SIG-M5 (cell line): ENCODE measurements at places on chromosomes 4 and X.

DNA sequence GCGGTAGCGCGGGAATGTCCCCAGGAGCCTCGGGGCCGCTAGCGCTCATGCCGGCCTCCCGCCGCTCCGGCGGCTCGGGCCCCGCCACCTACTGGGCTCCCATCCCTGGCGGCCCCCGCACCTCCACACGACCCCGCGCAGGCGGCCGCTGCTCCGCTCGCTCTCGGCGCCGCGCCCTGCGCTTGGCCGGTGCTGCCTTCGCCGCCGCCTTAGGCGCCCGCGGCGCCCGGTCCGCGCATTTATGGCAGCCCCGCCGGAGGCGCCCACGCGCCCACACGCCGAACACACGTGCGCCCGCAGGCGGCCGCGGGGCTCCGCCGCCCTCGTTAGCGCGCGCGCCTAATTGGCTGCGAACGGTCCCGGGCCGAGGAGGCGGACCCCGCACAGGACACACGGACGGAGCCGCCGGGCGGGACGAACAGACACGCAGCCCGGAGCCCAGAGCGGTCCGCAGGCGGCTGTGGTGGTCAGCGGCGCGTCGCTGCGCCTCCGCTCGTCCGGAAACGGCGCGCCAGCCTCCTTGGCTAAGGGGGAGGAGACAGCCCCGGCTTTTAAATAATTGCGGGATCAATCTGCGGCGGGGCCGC, at the start of gene NKX1-1:
NKX1-1 (minus strand) TSS at position 49 of the 587 bp plus-strand sequence; CDS start at position 49, 0 bp downstream.
- DNase-seq: no peak

DNA sequence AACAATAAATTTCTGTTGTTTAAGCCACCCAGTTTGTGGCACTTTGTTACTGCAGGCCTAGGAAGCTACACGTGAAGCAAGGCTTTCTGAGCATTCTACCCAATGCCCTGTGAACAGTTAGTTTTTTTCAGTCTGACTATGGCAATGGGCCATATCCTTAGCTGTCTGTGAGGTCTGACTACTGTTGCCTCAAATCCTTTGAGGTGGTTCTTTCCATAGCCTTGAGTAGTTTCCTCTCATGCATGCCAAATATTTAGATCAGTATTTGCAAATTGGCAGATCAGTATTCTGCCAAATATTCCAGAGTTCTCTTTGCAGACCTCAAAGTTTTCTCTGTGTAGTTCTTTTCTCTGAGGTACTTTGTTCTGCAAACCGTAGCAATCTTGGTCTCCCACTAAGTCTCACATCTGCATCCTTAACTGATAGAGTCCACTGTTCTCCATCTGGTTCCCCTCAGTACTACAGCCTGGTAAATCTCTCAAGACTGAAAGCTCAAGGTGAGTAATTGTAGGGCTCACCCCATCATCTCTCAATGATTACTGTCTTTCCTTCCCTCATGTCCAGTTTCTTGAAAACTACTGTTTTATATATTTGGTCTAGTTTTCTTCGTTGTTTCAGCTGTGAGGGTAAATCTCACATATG, 984.9 kb upstream of the INTU start:
- no peak for DNase-seq

DNA sequence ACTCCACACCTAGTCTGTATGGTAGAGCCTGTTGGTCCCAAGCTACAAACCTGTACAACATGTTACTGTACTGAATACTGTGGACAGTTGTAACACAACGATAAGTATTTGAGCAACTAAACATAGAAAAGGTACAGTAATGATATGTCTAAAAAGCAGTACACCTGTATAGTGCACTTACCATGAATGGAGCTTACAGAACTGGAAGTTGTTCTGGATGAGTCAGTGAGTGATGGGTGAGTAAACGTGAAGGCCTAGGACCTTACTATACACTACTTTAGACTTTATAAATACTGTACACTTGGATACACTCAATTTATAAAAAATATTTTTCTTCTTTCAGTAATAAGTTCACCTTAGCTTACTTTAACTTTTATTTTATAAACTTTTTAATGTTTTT, 104.0 kb downstream of the TMA16 start:
- DNase-seq: no peak

DNA sequence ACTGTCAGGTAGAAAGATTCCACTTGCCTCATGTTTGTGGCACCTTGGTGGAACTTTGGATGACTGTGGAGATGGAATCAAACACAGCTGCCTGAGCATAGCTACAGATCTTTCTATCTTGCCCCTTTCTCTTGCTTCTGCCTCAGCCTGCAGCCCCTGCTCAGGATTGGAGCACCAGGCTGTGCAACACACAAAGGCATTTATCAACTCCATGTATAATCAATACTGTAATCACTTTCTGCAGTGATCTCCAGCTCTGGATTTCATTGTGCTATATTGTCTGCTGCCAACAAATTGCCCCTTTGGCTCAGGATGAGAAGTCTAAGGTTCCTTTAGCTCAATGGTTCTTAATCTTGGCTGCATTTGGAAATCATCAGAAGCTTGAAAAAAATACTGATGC, 86.3 kb upstream of the PRPS1 start:
- no peak for DNase-seq

GRCh38 chrX:112513154-112513553, 166.6 kb downstream of the LHFPL1 start:
- no peak for DNase-seq

DNA sequence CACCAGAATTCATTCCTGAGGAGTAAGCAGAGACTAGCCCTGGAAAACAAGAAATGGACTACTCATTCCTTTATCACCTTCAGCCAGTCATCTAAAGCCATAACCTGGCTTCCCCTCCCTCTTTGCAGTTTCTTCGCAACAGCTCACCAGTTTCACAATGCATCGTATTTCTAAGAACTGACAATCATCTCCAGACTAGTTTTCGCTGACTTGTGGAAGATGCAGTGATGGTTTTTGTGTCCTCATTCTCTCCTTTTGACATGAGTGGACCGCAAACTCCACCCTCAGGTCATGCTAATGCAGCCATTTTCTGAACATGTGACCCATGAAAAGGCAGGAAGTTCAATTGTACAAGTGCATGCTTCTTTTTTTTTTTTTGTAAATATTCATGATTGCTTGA, 1203.5 kb downstream of the PCDH7 start:
- no peak for DNase-seq

DNA sequence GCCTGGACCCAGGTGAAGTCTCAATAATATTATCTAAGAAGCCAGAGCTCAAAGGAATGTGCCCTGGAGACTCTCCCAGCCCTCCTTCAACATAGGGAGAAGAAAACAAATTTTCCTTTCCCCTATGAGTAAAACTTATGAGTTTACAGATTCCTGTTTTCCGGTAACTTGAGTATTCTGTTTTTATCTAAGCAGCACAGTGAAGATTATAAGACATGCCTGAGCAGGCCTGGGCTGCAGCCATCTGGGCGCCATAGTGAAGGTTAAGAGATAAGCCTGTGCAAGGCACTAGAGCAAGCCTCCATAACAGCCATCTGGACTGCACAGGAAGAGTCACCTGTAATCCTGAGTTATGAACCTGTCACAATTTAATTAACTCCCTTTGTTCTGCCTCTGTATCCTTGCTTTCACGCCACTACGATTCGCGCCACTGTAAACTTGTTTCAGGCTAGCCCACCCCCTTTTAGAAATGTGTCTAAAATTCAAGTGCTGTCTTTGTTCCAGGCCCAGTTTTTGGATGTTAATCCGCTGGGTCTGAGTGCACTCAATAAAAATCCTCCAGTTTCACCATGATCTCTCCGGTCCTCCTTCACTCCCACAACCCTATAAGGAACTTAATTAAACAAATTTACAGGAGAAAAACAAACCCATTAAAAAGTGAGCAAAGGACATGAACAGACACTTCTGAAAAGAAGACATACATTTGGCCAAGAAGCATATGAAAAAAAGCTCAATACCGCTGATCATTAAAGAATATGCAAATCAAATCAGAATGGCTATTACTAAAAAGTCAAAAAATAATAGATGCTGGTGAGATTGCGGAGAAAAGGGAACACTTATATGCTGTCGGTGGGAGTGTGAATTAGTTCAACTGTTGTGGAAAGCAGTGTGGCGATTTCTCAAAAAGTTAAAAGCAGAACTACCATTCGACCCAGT, 189.5 kb downstream of the APBB2 start:
- no peak for DNase-seq

- DNase-seq: no peak
These were observed 1673.6 kb downstream of the PCDH7 start for GRCh38 chr4:32393806-32394205.

GRCh38 chr4:148052448-148052847, 320.6 kb downstream of the ARHGAP10 start:
- DNase-seq: no peak

GRCh38 chrX:155262970-155263754, 1.1 kb downstream of the RAB39B start:
- DNase-seq: no peak

DNA sequence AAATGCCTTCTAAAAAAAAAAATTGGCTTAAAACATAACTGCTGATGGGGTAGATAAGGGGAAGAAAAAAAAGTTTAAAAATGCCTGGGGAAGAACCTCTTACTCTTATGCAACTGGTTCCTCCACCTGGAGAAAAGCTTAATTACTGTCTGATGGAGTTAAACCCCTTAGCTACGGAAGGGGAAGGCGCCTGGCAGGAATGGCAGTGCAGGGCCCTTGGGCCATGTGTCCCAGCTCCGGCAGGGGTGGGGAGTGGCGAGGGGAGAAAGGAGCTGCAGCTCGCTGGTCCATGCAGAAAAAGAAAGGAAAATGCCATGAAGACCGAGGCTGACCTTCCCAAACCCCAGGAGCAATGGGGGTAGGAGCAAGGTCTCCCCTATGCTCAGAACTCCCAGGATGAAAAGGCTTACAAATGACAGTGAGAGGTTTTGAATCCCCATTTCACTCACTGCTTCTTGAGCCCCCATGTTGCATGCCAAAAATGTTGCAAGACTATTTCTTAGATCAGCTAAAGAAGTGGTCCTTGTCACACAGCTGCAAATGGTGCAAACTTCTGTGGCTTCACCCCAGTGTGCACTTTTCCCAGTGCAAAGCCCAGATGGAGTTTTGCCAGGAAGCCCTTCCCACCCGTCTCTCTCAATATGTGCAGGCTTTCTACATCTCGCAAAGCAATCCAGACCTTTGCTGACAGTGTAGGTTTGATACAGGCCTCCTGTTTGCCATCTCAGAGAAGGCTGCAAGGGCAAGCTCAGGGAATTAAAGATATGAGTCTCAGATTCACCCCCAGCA, 204.8 kb upstream of the CT83 start:
- no peak for DNase-seq

DNA sequence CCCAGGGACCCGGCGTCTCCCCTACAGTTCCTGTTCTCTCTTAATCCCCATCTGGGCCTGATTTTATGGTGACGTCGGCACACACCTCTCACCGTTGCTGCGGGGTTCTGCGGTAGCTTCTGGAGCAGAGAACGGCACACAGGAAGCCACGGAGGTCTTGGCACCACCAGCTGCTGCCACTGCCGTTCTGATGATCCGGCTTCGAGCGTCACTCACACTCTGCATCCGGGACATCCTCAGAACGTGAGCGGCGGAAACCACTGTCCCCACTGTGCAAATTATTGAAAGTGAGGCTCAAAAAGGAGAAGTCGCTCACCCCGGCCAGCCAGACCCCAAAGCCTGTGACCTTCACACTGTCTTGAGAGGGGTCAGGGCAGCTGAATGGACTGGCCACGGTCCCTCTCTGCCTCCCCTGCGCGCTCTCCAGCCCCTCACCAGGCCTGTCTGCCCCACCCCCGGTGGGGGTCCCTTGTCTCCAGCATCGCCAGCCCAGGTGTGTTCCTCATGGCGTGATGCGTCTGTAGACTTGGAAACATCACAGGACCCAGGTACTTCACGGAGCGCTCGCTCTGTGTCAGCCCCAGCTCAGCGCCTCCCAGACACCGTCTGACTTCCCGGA, 201.1 kb downstream of the AFAP1 start:
- no peak for DNase-seq

DNA sequence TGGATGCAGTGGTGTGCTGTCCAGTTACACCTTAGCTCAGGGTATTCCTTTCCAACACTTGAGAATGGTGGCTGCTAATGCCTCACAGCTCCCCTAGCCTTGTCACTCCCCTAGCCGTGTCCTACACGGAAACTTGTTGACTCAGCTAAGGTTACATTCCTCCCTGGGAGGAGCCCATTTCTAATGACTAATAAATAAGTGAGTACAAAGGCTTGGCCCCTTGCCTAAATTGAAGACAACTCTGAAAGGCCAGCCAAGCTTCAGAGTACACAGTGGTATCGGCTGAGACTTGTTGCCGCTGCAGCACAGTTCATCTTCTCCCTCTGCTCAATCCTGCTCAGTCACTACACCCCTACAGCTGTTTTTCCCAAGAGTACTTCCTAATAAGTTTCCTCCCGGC, 21.2 kb upstream of the SLC25A31 start:
- no peak for DNase-seq

- DNase-seq: no peak
These were observed 44.9 kb downstream of the SH3KBP1 start for GRCh38 chrX:19842542-19842941.

- no peak for DNase-seq
These were observed 147.3 kb downstream of the GRIA3 start for GRCh38 chrX:123331349-123331748.

GRCh38 chr4:140081641-140082390, 72.2 kb downstream of the MAML3 start:
- DNase-seq: no peak

- DNase-seq: no peak
These were observed 6.3 kb upstream of the C4orf36 start for GRCh38 chr4:86898562-86898961.

DNA sequence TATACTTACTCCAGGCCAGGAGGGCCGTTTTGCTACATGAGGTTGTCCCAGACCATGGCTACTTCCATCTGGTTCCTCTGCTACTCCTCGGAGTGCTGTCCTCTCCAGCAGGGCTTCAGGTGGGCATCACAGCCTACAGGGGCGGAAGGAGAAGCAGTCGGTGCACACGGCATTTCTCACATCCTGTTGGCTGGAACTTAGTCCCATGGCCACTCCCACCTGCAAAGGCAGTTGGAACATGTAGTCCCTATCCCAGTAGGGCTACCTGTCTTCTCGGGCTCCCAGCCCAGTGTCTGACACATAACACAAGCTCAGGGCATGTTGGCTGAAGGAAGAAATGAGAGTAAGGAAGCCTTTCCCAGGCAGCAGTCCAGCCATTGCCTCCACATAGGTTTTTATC, 7.7 kb upstream of the STK32B start:
- no peak for DNase-seq

- no peak for DNase-seq
These were observed 30.8 kb downstream of the BLOC1S4 start for GRCh38 chr4:6746721-6747293.

DNA sequence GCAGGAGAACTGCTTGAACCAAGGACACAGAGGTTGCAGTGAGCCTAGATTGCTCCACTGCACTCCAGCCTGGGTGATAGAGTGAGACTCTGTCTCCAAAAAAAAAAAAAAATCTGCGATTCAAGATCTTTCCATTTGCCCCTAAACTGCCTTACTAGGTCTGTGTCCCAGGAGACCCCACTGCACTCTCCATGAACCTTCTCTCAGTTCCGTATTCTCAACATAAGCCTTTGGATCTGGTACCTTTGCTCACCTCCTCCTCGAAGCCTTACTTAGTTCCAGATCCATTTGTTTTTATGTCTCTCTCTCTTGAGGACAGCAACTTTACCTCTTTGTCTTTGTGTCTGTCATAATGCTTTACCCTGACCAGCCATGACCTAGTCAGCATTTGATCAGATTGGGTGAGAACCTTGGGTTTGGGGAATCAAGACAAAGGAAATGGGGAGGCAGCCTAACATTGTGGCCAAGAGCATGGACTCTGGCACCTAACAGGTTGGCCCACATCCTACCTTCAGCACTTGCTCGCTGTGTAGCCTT, 33.7 kb downstream of the BST1 start:
- no peak for DNase-seq

GRCh38 chr4:14431155-14432134, 570.8 kb upstream of the CPEB2 start:
- no peak for DNase-seq

GRCh38 chr4:16161851-16162408, 64.3 kb downstream of the TAPT1 start:
- DNase-seq: no peak

GRCh38 chr4:123288309-123289025, 108.1 kb upstream of the SPRY1 start:
- DNase-seq: no peak
